ENCODE measurements at places on chromosomes 12 and 14.

GRCh38 chr12:67662910-67663538, 14.5 kb downstream of the DYRK2 start:
- DNase-seq, result no peak

DNA sequence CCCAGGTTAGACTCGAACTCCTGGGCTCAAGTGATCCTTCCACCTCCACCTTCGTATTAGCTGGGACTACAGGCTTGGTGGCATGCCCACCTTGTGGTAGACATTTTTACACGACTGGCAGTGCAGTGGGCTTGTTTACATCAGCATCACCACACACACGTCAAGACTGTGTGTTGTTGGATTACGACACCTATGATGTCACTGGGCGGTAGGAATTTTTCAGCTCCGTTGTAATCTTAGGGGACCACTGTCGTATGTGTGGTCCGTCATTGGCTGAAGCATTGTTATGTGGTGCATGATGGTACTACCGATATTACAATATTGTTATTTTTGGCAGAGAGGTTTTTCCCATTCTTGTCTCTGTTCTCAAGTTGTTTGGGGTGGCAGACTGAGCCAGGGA, 50.7 kb downstream of the TSPAN9 start:
- DNase-seq, result no peak

- no peak for DNase-seq
These were observed 166.3 kb upstream of the TRHDE start for GRCh38 chr12:72105849-72106248.

DNA sequence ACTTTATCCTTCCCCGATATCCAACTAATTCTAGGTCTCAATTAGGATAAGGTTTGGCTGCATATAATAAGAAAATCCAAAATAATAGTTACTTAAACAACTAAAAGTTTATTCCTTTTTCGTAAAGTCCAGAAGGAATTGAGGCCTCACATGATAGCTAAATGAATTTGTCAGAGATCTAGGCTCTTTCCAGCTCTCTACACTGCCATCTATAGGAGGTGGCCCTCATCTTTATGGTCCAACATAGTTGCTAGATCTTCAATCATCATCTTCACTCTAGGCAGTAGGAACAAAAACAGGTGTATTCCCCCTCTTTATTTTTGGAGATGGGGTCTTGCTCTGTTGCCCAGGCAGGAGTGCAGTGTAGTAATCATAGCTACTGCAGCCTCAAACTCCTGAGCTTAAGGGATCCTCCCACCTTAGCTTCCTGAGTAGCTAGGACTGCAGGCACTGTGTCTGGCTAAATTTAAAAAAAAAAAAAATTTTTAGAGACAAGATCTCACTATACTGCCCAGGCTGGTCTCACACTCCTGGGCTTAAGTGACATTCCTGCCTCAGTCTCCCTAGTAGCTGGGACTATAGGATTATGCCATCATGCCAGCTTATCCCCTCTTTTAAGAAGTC, 46.5 kb upstream of the SAV1 start:
- peak; percentile 31 for DNase-seq

DNA sequence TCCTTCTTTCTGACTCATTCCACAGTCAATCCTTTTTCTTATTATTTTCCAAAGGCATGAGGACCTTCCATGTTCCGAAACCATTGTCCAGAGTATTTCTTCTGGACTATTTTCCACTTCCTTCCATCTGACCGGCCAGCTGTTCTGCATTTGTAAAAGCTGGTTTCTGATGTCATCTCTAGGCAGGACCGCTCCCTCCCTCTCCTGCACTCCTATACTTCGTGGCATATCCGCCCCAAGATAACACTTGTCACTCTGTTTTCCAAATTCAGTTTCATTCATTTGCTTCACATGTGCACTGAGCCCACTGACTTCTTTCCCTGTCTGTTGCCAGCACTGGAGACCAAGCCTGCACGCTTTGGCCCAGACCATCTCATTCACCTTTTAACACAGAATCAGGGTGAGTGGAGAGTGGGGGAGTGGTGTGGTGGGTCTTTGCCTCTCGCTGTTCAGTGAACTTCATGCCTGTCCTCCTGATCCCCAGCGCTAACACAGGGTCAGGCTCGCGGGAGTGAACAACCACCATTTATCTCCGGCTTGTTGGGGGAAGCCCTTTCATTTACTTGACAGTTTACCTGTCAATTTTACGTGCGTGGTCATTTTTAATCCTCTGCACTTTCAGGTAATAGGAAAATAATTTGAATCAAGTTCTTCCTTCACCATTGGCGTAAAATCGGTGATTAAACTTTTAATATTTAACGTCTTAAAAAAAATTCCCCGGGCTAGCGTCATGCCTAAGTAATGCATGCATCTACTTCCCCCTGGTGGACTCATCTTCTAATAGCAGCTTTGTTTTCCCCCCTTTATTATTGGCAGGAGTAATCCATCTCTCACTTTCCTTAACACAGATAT, 52.5 kb downstream of the C12orf75 start:
- peak; percentile 33 for DNase-seq

DNA sequence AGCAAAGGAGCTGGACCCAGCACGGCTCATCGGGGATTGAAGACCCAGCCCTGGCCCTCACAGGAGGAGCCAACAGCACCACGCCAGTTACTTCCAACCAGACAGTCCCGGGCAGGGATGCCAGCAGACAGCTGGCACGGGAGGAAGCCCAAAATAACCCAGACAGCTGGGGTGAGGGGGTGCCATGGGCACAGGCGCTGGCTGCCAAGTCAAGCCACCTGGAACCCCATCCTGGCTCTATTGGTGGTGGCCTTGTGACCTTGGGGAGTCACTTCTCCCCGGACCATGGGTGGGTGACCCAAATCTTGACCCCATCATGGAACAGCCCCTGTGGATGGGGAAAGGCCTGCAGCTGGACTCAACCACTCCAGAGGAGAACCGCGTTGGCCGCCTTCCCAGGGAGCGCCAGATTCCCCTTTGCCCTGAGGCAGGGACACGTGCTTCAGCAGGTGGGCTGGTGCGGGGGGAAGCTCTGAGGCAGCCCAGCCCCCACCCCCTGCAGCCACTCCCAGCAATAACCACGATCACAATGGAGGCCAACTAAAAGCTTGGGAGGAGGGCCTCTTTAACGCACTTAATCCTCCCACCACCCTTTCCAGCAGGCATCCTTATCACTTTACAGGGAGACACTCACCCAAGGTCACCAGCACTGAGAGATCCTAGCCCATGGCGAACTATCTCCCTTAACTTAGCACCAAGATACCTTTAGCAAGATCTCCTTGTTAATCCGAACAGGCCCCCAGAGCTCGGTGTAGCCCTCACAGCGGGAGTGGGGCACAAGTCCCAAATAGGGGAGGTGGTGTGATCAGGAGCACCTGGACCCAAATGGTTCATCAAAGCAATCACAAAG, 4.7 kb upstream of the RHOF start:
- DNase-seq, result no peak

GRCh38 chr12:52645982-52646381, 6.0 kb downstream of the KRT2 start:
- peak; percentile 59 for DNase-seq

GRCh38 chr12:79634957-79635471, 55.8 kb downstream of the PAWR start:
- no peak for DNase-seq

GRCh38 chr14:90398315-90398839, 1.5 kb downstream of the CALM1 start:
- DNase-seq, result peak; percentile 43
